ENCODE measurements at places on chromosomes 2 and 18.

GRCh38 chr18:37383036-37383785, 182.4 kb downstream of the CELF4 start:
- no peak for DNase-seq

GRCh38 chr2:17012297-17012696, 346.7 kb upstream of the CYRIA start:
- no peak for DNase-seq

DNA sequence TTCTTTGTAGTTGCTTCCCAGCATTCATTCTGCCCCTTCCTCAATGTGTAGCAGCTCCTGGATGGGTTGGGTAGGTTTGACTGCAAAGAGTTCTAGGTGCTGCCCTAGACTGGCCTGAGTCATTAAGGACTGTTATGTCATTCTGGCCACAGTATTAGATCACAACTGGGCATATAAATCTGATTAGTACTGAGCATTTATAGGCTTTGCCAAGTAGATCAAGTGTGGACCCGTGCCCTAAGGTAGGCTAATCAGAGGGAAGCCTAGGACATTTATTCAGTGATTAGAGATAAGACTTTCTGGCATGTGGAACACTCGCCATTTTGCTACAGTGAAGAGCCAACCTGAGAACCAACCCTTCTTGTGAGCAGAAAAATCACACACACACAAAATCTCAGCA, 2.7 kb downstream of the KATNAL2 start:
- no peak for DNase-seq

DNA sequence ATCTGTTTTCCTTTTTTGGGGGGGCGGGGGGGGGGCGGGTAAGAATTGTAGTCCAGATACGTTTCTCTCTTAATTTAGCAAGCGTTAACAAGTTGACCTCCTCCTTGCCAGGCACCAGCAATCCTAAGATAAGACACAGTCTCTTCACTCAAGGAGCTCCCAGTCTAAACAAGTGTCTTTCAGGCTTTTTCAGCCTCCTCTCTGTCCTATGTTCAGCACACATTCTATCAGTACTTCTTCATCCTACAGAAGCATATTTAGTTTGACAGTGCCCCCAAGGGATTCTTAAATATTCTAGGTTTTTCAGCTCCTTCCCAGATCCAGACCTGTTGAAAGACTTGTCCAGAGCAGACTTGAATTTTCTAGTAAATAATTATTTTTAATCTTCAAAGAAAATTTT, 2.7 kb downstream of the PPP1CB start:
- no peak for DNase-seq

- no peak for DNase-seq
Observed at GRCh38 chr2:165815299-165816141, 21.5 kb upstream of the GALNT3 start.

GRCh38 chr2:197599285-197599965, 76.0 kb downstream of the RFTN2 start:
- no peak for DNase-seq

DNA sequence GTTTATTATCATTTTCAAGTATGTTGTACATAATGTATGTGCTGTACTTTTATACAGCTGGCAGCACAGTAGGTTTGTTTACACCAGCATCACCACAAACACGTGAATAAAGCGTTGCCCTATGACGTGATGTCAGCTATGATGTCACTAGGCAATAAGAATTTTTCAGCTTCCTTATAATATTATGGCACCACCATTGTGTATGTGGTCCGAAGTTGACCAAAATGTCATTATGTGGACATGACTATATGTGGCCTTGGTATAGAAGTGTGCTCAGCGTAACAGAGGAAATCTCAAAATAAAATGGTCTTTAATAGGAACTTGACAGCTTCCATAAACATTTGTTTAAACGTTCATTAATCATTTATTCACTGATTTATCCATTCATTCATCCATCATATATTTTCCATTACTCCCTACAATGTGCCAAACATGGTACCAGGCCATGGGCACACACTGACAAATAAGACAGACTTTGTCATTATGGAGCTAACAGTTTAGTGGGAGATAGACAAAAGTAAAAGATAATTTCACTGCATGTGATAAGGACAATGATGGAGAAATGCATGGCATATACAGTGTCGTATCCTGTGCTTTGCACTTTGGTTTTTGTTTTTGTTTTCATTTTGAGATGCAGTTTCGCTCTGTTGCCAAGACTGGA, 15.0 kb upstream of the DGUOK start:
- no peak for DNase-seq

- no peak for DNase-seq
Observed at GRCh38 chr2:27084297-27085061, 2.1 kb upstream of the KHK start.

DNA sequence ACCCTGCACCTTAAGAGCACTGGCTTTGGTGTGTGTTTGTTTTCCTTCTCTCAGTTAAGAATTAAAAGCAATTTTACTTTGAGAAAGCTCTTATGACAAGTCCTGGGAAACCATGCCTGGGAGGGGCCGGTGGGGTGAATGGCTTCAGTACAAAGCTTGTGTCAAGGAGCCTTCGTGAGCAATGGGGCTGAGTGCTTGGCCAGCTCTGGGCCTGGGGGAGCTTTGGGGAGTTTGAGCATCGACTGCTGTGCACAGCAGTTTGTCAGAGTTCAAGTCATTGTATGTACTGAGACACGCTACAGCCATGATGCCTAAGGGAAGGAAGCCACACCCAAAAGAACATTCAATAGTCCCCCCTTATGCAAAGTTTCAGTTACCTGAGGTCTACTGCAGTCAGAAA, 75.8 kb downstream of the ARHGEF4 start:
- DNase-seq = no peak

- DNase-seq = no peak
Observed at GRCh38 chr2:197183355-197183754, 127.2 kb downstream of the ANKRD44 start.

DNA sequence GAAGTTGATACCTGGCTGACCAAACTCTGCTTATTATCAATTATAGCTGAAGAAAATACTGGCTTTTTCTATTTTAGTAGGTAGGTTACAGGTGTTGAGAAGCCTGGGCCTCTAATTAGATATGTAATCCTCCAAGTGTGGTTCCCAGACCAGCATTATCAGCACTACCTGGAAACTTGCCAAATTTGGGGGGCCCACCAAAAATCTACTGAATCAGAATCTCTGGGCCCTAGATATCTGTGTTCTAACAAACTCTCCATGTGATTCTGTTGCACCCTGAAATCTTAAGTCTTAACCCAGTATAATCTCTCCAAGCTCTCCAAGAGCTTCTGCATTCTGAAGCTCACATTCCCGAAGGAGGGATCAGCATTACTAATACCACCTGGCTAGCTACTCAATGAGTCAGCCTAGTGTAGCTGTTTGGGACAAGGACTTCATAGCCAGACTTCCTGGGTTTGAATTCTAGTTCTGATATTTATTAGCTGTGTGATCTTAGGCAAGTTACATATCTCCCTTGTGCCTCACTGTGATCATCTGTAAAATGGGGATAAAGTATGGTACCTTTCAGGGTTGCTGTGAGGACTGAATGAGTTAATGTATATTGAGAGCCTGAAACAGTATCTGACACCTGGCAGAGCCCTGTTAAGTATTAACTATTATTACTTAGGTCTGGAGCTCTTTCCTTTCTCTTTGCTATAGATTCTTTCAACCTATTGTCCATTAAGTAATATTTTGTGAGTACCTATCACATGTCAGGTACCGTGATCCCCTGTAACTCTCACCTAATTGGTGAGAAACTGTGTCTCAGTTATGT, 94.1 kb upstream of the CD302 start:
- DNase-seq = no peak

- no peak for DNase-seq
Observed at GRCh38 chr2:239993291-239993690, 31.9 kb downstream of the NDUFA10 start.

GRCh38 chr2:7857904-7858303, 824.0 kb upstream of the ID2 start:
- no peak for DNase-seq

DNA sequence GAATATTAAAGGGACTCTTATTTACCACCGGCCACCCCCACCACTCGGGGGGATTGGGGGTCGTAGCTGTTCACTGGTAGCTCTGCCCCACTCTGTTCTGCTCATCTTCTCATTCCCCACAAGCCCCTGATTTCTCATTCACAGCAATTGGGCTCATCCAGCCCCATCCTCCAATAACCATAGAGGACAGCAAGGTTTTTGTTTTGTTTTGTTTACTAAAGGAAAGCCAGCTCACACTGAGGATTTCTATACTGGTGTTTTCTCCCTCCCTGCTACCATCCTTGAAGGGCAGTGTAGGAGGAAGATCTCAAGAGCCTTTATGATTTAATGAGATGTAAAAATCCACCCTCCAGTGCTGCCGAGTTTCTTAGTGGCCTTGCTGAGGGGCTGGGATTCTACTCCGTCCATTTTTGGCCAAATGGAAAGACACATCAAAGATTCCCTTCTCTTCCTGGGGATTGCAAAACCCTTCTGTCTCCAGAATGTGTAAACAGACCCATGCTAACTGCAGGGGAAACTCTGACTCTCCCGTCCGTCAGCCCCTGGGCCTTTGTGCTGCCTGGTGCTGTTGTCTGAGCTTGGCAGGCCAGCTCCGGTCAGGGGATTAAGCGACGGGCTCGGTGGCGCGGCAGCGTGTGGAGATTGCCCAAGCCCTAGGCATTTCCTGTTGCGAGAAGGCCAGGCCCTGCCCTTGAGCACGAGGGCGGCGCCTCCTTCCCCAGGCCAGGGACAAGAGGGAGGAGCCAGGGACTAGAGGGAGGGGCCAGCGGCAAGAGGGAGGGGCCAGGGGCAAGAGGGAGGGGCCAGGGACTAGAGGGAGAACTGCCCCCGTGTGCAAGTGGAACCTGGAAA, 165.0 kb downstream of the ANTXR1 start:
- no peak for DNase-seq

DNA sequence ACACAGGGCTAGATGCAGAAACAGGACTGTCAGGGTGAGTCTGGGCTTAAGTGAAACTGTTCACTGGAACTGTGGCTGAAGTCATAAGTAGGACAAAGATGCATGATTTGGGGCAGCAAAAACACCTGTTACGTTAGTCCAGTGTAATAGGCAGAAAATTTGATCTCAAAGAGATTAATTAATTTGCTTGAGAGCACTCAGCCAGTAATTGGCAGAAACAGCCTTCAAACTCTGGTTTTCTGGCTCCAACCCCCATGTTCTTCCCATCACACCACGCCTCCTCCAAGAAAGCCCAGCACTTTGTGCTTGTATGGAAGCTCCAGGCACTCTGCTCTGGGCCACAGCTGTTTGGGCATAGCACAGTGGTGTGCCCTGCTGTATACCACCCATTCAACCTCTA, 54.0 kb downstream of the CNTNAP5 start:
- no peak for DNase-seq

DNA sequence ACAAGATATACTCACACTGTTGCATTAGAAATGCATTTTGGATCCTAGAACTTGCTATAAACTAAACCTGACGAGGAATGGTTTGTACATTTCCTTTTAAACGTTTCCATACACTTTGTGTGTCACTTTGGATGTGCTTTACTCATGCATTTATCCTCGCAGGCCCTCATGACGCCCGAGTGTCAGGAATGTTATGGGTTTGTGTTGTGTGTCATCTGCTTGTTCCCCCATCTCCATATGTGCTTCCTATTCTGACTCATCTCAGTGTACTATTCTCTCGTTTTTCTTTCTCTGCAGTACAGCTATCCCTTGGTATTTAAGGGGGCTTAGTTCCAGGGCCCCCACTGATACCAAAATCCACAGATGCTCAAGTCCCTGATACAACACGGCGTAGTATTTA, 121.5 kb upstream of the RASGRP3 start:
- no peak for DNase-seq

DNA sequence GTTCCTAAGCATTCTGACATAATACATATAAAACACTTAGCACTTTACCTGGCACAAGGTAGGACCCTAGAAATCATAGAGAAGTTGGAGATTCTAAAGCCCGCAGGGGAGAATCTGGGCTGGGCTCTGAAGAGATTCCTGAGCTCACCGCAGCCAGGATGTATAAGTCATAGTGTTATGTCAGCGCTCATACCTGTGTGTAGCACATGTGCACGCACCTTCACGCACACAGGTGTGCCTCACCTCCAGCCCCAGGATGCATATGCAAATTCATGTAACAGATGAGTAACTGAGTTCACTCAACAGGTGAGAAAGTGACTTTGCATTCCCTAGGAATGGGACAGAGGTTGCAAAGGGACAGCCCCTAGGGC, 7.9 kb upstream of the SDC1 start:
- DNase-seq = no peak

GRCh38 chr18:68916734-68917133, 118.9 kb downstream of the CCDC102B start:
- no peak for DNase-seq

All from NCI-H774 (cell line).